ENCODE measurements at places on chromosomes 5 and 9.

- no peak for DNase-seq
Measured at GRCh38 chr9:74598874-74599273, 101.7 kb downstream of the RORB start.

GRCh38 chr5:4093970-4094369 is 498.3 kb downstream of the IRX1 start:
- no peak for DNase-seq

DNA sequence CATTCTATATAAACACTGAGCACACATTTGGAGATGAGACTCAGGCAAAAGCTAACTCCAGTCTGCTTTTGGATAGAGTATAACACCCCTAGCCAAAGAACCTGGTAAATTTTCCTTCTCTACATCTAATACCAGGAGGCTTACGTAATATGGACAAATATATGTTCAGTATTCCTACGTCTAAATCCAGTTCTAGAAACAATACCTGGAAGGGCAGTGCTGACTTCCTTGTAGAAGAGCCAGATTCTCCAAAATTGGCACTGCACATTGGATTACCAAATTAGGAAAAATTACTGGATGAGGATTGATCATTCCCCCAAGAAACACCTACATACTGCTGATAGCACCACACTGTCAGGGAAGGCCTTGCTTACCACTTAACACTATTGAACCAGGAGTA is 247.4 kb downstream of the SAXO1 start:
- DNase-seq: no peak

DNA sequence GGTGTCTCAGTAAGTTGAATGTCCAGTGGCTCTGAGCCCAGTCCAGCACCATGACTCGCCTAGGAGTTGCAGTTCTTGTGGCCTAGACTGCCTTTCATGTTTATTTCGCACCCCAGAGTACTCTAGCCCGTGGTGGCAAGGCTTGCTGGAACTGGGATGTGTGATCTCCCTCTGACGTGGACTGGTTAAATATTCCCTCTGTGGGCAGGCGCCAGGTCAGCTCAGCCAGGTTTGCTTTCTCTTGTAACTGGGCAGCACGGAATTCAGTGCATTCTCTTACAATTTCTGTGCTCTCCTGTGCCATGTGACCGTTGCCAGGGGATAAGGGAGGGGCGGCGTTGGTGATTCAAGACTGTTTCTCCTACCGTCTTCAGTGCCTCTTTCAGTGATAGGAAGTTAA is 270.8 kb downstream of the KDM4C start:
- DNase-seq: no peak

DNA sequence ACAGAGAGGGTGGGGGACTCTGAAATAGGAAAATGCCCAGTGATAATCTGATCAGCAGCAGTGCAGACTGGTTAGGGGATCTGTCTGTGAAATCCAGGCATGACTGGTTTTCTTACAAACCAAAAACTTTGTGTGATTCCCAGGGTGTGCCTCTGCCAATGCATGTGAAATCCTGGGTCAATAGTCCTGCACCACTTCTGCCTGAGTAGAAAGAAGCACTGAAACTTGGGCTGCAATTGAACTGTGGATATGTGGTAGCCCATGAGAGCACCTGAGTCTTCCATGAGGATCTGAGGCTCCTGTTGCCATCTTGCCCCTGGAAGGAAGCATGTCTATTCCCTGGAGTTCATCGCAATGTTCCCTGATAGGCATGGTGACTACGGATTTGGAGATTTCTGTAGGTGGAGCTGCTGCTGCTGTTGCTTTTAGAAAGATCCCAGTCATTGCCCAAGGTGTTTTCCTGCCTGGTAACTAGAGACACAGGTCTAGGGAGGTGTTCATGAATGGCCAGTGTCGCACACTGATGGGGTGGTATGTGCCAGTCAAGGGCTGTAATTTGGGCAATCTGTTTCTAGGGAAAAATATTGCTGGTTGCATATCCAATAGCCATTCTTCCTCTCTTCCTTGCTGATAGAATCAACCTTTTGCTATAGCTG is 146.7 kb downstream of the CARTPT start:
- DNase-seq: no peak

- no peak for DNase-seq
Measured at GRCh38 chr5:120449501-120449900, 14.6 kb upstream of the PRR16 start.

DNA sequence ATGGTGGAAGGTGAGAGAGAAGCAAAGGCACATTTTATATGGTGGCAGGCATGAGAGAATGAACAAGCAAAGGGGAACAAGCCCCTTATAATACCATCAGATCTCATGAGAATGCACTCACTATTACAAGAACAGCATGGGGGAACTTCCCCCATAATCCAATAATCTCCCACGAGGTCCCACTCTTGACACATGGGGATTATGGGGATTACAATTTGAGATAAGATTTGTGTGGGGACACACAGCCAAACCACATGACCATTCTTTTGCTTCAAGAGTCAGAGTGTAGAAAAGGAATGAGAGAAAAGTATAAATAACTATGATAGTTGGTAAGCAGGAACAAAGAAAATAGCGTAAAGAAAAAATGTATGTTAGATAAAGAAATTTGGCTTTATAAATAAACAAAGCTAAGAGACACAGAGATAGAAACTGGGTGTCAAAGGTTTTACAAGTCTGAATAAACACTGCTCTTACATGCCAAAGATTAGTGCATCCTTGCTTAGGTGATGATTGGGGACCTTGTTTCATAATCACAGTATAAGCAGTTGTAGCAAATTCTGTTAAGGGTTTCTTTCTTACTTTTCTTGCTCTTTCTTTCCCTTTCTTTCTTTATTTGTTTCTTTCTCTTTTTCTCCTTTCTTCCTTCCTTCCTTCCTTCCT is 91.9 kb upstream of the PAPPA start:
- DNase-seq: no peak

- DNase-seq: no peak
Measured at GRCh38 chr5:139462586-139463276, at the start of gene ECSCR. Gene ECSCR, minus strand, starts transcription at chr5:139462743. Its CDS starts 73 bp downstream, at chr5:139462670.

Data from activated CD8-positive, alpha-beta memory T cell treated with anti-CD3 and anti-CD28 coated beads, Interleukin-2, amount 50 U/mL, for 4 hours (primary cell).